Brain (organoid and tissue), 16 donors: ENCODE measurements at places on chromosomes 16 and 17.

DNA sequence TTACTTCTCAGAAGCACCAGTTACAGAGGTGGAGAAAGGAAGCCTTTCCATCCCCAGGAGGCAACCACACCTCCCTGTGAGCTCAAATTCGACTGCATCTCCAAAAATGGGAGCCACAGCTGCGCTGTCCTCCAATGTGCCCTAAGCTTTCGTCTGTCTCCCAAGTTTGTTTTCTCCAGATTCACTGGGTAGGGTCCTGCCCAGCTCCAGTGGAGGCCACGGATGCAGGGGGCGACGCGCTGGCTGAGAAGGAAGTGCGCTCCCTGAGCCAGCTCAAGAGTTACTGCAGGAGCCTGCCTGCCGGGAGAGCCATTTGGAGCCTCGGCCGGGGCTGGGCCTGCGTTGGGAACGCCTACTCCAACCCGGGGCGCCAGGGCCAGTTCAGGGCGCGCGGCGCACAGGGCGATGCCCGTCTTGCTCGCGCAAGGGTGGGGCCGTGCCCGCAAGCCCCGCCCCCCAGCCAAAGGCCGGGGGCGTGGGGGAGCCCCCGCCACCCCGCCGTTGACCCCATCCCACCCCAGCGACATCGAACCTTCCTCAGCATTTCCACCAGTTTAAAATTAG is 19.5 kb downstream of the SIAH1 start:
- peak; percentile 59 for DNase-seq

DNA sequence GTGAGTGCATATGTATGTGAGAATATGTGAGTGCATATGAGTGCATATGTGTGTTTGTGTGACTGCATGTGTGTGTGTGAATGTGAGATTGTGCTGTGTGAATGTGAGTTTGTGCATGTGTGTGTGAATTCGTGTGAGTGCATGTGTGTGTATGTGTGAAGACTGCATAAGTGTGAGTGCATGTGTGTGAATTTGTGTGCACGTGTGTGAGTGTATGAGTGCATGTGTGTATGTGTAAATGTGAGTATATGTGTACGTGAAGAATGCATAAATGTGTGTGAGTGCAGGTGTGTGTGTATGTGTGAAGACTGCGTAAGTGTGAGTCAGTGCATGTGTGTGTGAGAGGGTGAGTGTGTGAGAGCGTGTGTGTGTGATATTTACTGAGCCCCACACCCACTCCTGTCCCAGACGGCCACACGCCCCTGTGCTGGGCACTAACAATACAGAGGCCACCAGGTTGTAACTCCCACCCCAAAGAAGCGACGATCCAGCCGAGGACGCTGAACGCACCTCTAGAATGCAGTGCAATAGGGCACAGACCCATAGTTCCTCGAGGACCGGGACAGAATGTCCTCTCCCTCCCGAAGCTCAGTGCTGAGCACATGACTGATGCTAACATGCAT is 97.8 kb downstream of the C16orf95 start:
- DNase-seq: no peak

DNA sequence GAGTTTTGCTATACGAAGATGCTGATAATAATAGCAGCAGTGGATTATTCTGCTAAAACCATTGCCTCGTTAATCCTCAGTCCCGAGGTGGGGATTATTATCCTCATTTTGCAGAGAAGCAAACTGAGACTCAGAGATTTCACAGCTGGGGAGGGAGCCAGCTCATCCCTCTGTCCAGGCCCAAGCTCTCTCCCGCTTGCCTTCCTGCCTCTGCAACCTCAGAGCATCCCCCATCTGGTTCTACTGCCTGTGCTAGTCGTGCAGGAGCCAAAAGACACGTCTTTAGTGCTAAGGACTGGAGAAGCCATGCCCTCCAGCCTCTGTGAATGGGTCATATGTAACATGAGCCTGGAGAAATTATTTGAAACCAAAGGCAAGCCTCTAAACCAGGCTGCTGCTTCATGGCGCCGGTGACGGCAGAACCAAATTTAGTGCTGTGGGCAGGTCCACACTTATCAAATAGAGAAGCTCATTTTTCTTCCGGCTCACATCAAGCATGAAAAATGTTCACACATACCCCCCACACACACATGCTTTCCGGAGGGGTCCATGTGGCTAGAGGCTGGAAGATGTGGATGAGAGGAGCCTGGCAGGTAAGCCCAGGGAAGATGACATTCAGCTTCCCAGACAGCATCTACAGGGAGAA is 13.5 kb downstream of the MAPT start:
- no peak for DNase-seq

- no peak for DNase-seq
Measured at GRCh38 chr17:64951877-64952276, 32.6 kb upstream of the LRRC37A3 start.

- DNase-seq: no peak
Measured at GRCh38 chr17:7102421-7102820, 12.2 kb downstream of the ASGR2 start.

DNA sequence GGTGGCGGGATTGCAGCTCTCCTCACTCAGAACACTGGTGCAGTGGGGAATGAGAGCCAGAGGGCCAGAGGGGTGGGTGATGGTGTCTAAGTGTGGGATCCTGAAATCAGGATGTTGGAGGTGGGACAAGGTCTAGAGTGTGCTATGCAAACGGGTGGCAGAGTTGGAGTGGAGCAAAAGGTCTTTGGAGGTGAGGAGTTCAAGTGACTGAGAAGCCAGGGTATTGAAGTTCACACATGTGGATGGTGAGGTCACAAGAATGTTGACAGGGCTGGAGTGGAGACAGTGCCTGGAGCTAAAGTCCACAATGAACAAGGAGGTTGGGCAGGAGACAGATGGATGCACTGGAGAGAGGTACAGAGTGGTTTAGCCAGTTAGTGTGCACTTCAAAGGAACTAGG is 38.3 kb upstream of the MAP3K14 start:
- DNase-seq: no peak

DNA sequence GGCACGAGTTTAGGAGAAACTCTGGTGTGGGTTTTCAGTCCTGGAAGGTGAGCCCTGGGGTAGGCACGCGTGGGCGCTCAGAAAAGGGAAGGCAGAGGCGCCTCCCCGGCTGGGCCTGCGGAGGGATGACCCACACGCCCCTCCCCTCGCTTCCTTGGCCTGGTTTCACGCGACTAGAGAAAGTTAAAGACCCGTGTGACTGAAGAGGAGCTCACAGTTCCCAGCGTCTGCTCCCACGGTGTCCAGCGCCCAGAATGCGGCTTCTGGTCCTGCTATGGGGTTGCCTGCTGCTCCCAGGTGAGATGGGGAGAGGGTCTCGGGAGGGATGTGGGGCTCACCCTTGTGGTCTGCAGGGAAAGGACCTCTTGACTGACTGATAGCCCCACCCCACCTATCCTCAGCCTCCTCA is at the start of gene CD300LG:
Gene CD300LG, plus strand, starts transcription at position 214 of the 409 bp plus-strand sequence. Its CDS starts 41 bp downstream, at position 255.
- no peak for DNase-seq

DNA sequence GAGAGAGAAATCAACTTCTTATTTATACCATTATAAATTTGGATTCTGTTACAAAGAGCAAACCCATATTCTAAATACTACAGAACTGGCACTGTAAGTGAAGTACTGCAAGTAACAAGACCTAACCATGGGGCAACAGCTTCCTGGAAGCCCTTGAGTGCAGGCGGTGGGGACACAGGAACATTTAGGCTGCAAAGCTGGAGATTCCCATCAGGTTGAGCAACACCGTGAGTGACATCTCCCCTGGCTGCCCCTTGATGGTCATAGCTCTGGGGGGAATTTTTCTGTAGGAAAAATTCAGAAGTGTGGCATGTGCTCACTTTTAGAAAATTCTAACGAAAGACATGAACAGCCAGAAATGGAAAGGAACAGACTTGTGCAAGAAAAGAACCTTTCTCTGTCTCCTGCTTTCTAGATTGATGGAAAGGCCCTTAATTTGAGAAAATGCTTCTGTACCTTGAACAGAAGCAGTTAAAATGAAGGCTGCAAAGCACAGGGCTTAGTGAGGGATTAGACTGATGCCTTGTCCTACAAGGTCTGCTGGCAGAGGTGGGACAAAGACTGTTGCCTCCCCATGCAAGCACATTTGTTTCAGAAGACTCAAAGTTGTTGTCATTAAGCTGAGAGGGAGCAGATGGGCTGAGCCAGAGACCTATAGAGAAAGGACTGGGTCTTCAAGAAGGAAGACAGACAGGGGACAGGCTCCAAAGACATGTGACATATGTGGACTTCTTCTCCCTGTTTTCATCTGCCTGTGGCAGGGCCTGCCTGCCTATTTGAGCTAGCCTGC is 380.8 kb downstream of the SLC39A11 start:
- no peak for DNase-seq

DNA sequence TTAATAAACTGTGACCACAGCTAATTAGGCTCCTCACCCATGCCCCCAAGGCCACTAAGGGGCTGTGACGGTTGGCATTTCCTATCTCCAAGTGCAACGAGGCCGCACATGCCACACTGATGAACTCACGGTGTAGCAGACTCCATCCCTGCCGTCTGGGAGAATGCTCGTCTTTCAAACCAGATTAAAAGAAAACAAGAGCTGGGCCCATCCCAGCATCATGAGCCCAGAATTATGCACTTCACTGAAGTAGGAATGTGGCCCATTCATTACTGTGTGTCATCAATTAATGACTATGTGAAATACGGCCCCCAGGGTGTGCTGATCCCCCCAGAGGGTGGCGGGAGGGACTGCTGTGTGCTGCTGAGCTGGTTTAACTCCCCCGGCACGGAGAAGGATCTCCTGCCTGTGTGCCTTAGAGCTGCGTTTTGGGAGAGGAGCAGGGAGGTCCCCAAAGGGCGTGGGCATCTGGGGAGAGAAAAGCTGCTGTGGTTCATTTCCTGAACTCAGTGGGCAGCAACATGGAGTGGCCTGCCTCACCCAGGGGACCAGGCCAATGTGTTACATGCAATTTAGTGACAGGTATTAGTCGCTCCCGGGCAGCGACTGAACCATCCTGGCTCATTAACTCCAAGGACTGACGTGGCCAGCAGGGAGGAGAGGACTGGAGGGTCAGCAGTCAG is 194.5 kb downstream of the FOXL1 start:
- no peak for DNase-seq

DNA sequence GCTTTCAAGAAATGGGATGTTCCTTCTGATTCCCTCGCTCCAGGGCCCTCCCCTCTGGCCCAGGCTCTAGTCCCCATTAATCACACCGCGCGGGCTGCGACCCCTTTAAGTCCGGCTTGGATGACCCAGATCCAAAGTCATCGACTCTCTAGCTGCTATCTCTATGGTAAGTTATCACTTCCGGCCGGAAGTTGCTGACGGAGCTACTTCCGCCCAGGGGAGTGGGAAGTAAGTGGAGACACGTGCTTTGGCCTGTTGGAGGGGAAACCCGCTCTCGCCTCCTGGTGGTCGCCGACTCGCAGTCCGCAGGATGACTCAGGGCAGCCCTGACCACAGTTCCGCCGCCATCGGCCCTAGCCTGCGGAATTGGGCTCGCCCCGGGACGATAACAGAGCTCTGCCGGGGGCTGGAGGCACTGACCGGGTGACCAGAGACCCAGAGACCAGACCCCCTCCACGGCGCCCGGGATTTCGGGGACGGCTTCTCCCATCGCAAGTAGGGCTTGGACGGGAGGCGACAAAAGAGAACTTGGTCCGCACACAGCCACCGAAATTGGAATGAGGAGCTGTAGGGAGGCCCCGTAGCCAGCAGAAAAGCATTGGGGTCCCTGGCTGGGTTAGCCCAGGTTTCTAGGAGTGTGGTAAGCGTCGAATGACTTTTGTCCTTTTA is 52.2 kb upstream of the SEC14L1 start:
- DNase-seq: peak; percentile 98

GRCh38 chr17:72693151-72693878 is 399.2 kb downstream of the SLC39A11 start:
- no peak for DNase-seq

GRCh38 chr17:20200865-20201458 is 191.8 kb downstream of the SPECC1 start:
- DNase-seq: peak; percentile 88

DNA sequence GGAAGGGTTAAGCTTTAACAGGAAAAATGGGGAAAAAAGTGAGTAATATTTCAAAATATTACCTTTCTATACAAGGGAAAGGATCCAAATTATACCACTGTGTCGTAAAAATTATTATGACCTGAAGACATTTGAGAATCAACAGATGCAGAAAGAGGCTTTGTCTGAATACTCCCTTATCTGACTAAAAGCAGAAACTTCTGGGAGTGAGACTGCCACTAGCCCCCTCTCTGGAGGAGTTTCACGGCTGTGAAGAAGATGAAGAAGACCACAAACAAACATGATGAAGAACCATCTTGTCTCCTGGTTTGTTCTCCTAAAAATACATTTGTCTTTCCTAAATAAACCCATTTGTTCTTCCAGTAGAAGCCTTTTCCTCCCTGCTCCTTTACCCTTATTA is 29.4 kb downstream of the CNTROB start:
- DNase-seq: no peak

DNA sequence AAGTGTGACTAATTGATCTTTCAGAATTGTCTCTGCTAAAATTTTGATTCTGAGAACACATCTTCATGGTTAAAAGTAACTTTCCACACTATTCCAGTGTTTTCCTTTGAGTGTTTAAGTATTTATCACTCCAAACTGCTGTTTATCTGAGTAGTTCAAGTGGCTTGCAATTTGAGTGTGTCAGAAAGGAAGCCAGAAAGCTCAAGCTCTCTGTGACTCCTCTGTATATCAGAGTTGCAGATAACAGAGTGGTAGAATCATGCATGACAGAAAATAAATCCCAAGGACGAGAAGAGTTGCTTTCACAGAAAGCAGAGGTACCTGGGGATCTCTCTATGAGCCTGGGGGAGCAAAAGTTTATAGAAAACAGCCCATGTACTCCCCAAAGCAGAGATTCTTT is 130.0 kb downstream of the CYB561 start:
- no peak for DNase-seq

GRCh38 chr17:74343121-74343520 is 17.1 kb downstream of the KIF19 start:
- no peak for DNase-seq

DNA sequence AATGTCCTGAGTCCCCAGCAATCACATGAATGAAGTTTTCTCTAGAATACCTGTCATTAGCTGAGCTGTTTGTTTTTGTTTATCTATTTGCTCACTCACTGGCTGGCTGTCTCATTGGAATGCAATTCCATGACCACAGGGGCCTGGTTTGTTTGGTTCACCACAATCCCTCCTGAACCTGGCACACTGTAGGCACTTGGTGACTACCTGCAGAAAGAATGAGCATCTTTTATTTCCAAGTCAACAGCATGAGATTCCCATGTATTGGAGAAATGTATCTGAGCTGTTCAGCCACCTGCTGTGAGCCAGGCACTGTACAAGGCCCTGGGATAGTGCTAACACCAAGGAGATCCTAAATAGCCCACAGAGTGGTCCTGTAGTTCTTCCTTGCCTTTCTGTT is 345.1 kb downstream of the XYLT1 start:
- DNase-seq: no peak

- DNase-seq: no peak
Measured at GRCh38 chr16:56780646-56781045, 50.7 kb downstream of the NUP93 start.

- peak; percentile 58 for DNase-seq
Measured at GRCh38 chr17:67995570-67996263, 552 bp downstream of the C17orf58 start.

DNA sequence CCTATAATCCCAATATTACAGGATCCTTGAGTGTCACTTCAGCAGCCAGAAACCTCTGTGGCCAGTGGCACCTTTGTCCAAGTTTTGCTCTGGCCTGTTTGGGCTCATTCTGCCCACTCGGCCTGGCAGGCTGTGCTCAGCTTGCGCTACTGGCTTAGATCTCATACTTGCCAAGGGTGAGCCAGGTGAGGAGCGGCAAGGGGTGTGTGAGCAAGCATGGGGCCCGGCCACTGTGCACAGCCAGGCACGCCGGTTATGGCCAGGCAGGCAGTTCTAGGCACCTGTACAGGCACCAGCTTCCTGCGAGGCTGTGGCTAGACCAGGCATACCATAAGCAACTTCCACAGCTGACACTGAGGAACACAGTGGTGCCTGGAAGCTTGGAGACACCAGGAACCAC is 16.9 kb upstream of the USP22 start:
- no peak for DNase-seq
